Osteocyte (in vitro differentiated cells): ENCODE measurements at places on chromosomes 11 and 22. TPM values are rescaled to one million over a fixed set of nuclear protein-coding genes. Genes with fewer than 3 reads are reported as not detected.

DNA sequence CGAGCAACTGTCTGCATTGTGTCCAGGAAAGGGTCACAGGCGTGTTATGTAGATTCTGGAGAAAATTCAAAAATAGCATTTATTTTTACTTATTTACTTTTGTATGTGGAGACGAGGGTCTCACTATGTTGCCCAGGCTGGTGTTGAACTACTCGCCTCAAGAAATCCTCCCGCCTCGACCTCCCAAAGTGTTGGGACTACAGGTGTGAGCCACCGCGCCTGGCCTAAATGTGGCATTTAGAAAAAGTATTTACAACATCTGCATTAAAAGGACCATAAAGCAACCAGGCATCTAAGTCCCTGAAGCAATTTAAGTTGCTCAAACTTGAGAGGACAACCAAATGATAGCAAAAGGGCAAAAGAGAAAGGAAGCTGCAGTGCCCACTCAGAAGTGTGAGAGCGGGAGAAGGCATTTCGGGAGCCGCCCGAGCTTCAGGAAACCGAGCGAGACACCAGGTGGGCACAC is 595 bp downstream of the TRIM66 start:
- H3K4me3 ChIP-seq = peak overlapping the region; percentile 88
- H3K27me3 ChIP-seq = no peaks in the 10 kb centered on the region
- peaks cover 43% of the 10 kb centered on the region for H3K4me1 ChIP-seq
- no peak for DNase-seq
- H3K27ac ChIP-seq = peak overlapping the region; percentile 97
- peaks cover 33% of the 10 kb centered on the region for H3K36me3 ChIP-seq

- no peaks in the 10 kb centered on the region for H3K36me3 ChIP-seq
- peak overlapping the region; percentile 96 for H3K27ac ChIP-seq
- peaks cover 19% of the 10 kb centered on the region for H3K4me1 ChIP-seq
- no peak for DNase-seq
Measured at GRCh38 chr11:118870396-118871343, 13.0 kb upstream of the CXCR5 start.

DUSP8 gene
- 5.4 and 7.7 TPM in 2 replicates for total RNA-seq

CARNS1 gene
- 0.24 and 0.27 TPM in 2 replicates for total RNA-seq

- no peak overlapping the region for H3K4me3 ChIP-seq
- H3K27me3 ChIP-seq = peaks cover 37% of the 10 kb centered on the region
- H3K27ac ChIP-seq = no peak overlapping the region
Measured at GRCh38 chr11:123640029-123640428, 14.4 kb downstream of the SCN3B start.

SMDT1 gene
- total RNA-seq = 67.9 and 76.5 TPM in 2 replicates

DNA sequence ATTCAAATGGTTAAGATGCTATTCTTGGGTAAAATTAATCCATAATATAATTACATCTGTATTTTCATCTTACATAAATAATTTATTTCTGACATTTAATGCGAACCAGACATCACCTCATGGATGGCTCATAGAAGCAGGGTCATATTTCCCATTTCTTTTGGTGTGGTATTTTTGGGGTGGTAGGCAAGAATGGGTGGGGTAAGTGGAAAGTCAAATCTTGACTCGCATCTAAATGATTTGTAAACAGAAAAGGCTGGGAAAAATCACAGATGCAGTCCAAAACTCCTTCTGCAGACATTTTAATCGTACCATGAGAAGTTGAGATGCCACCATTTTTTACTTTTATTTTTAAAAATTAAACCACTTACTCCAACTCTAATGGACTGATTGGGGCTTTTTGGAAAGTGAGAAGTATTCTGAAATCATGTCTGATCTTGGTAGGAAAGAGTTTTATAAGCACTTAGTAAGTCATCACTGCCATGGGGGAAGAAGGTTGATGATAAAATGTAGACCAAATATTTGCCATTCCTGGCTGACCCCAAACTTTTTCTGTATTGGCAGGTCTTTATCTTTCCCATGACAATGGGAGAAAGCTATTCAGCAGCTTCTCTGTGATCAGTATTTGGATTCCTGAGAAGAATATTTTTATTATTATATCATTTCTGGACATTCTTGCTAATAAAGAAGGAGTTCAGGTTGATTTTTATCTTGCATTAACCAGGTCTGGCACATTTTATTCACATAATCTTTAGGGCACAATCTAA is 47.2 kb upstream of the BLID start:
- peaks cover 82% of the 10 kb centered on the region for H3K4me1 ChIP-seq
- H3K27me3 ChIP-seq = no peaks in the 10 kb centered on the region
- H3K36me3 ChIP-seq = no peaks in the 10 kb centered on the region
- no peak for DNase-seq

GRCh38 chr11:17683377-17684161 is 35.8 kb upstream of the MYOD1 start:
- no peak overlapping the region for H3K4me3 ChIP-seq
- no peaks in the 10 kb centered on the region for H3K4me1 ChIP-seq
- H3K27me3 ChIP-seq = peaks cover 4% of the 10 kb centered on the region
- H3K36me3 ChIP-seq = no peaks in the 10 kb centered on the region
- no peak overlapping the region for H3K27ac ChIP-seq

DNA sequence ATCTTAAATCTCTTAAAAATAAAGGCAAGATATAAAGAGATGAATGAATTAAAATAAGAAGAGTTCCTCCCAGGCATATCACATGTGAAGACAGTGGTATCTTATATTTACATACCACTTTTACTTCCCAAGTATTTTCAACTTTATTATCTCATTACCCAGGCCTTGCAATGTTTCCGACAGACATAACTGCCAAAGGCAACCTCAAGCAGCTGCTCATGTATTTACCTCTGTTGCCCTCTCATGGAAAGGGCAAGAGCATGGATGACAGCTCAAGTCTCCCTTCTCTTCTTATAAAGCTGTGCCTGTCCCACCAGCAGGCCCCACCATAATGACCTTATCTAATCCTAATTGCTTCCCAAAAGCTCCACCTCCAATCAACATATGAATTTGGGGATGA is 894.2 kb downstream of the NTM start:
- H3K27ac ChIP-seq = no peak overlapping the region
- peaks cover 11% of the 10 kb centered on the region for H3K4me1 ChIP-seq
- H3K36me3 ChIP-seq = no peaks in the 10 kb centered on the region
- H3K4me3 ChIP-seq = no peak overlapping the region
- H3K27me3 ChIP-seq = no peaks in the 10 kb centered on the region
- no peak for DNase-seq

- no peaks in the 10 kb centered on the region for H3K27me3 ChIP-seq
- peaks cover 24% of the 10 kb centered on the region for H3K36me3 ChIP-seq
- H3K27ac ChIP-seq = peak overlapping the region; percentile 76
- no peak overlapping the region for H3K4me3 ChIP-seq
- peaks cover 11% of the 10 kb centered on the region for H3K4me1 ChIP-seq
Measured at GRCh38 chr11:665062-665703, 28.1 kb downstream of the DRD4 start.

DNA sequence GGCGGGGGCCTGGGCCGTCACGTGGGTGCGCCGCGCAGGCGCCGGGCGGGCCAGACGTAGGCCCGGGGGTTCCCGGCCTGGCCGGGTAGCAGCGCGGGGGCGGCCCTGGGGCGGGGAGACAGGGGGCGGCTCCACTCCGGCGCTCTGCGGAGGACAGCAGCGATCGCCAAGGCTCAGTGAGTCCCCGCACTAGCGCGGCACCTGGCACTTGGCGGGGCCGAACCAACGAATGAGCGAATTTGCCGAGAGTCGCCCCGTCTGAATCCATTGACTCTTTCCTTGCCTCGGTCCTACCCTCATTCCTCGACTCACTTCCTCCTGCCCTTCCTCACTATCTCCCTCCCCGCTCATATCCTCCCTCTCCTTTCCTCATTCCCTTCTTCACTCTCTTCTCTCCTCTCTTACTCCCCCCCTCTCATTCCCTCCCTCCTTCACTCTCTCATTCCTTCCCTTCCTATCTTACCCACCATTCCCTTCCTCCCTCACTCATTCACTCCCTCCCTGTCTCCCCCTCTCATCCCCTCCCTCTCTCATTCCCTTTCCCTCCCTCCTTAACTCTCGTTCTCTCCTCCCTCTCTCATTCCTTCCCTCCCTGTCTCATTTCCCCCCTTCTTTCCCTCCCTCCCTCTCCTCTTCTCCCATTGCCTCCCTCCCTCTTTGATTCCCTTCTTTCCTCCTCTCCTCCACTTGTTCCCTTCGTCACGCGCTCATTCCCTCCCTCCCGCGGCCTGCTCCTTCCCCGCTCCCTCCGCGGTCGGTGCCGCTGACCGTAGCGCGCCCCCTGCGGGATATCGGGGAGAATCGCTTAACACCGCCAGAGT is 476 bp upstream of the KLHL22 start:
- DNase-seq = peak; percentile 97
- H3K4me1 ChIP-seq = peaks cover 30% of the 10 kb centered on the region
- H3K36me3 ChIP-seq = peaks cover 6% of the 10 kb centered on the region

TCN2 gene
- 57.7 and 58.1 TPM in 2 replicates for total RNA-seq

GRCh38 chr11:44333271-44334218 is 23.6 kb upstream of the ALX4 start:
- no peak overlapping the region for H3K27ac ChIP-seq
- no peak for DNase-seq
- H3K36me3 ChIP-seq = no peaks in the 10 kb centered on the region
- no peak overlapping the region for H3K4me3 ChIP-seq
- peaks cover 74% of the 10 kb centered on the region for H3K27me3 ChIP-seq

CCDC73 gene
- not detected in 2 replicates for total RNA-seq

DNA sequence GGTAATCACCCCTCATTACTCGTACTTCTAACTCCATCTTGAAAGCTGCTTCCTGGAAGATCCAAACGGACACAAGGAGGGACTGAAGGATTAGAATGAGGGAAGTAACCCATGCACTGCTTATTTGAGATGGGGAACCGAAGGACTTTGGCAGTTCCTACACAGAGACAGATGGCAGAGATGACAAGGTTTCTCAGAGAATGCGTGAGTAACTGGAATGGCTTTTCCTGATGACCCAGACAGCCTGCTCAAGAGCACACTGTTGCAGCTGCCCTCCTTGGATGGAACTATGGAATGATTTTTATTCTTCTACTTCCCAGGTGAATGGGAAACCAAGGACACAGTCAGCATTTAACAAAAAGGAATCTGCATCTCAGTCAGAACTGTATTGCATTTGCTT is 7.3 kb downstream of the KCNJ11 start:
- H3K36me3 ChIP-seq = peaks cover 13% of the 10 kb centered on the region
- no peak overlapping the region for H3K4me3 ChIP-seq
- no peak for DNase-seq
- H3K27ac ChIP-seq = no peak overlapping the region
- peaks cover 2% of the 10 kb centered on the region for H3K27me3 ChIP-seq

OR52A1 gene
- total RNA-seq = not detected in 2 replicates

DNA sequence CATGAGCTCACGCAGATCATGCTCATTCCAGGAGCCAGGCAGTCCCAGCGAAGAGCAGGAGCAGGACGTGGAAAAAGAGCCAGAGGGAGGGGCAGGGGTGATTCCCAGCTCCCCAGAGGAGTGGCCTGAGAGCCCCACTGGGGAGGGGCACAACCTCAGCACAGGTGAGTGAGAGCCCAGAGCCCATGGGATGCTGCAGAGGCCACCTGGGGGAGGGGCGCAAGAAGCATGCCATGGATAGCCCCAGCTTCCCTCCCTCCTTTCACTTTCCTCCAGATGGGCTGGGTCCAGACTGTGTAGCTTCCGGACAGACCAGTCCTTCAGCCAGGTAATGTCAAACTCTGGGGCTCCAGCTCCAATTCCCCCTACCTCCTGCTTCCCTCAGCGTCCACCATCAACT is 6.2 kb downstream of the SMTNL1 start:
- peaks cover 21% of the 10 kb centered on the region for H3K27me3 ChIP-seq
- H3K4me3 ChIP-seq = no peak overlapping the region
- H3K27ac ChIP-seq = no peak overlapping the region

FAM83F gene
- total RNA-seq = not detected in 2 replicates

GRCh38 chr11:69004411-69005182 is 8.4 kb downstream of the MRGPRF start:
- H3K36me3 ChIP-seq = peaks cover 5% of the 10 kb centered on the region
- H3K27me3 ChIP-seq = no peaks in the 10 kb centered on the region
- DNase-seq = no peak
- peaks cover 64% of the 10 kb centered on the region for H3K4me1 ChIP-seq
- H3K27ac ChIP-seq = no peak overlapping the region

DNA sequence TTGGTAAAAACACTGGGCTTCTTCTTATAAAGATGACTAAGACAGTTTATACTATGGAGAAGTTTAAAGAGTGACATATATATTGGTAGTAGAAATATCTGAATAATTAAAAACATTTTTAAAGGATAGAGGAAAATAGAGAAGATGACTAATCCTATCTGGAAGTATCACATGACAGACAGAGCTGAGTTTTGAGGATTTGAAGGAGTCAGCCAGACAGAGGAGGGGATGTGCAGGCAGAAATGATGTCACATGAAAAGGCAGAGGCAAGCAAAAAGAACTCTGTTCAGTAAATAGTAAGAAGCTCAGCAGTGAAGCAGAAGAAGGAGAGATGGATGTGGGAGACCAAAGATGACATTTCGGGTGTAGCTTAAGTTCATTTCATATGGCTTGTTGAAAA is 1.6 kb downstream of the OR10A2 start:
- H3K27me3 ChIP-seq = peaks cover 6% of the 10 kb centered on the region
- no peaks in the 10 kb centered on the region for H3K4me1 ChIP-seq
- H3K27ac ChIP-seq = no peak overlapping the region
- no peaks in the 10 kb centered on the region for H3K36me3 ChIP-seq
- H3K4me3 ChIP-seq = no peak overlapping the region

OR56A1 gene
- total RNA-seq = not detected in 2 replicates

- H3K4me1 ChIP-seq = peaks cover 2% of the 10 kb centered on the region
- peaks cover 6% of the 10 kb centered on the region for H3K36me3 ChIP-seq
- no peak for DNase-seq
- H3K4me3 ChIP-seq = no peak overlapping the region
Measured at GRCh38 chr11:10208131-10208575, 85.9 kb downstream of the SBF2 start.

DNA sequence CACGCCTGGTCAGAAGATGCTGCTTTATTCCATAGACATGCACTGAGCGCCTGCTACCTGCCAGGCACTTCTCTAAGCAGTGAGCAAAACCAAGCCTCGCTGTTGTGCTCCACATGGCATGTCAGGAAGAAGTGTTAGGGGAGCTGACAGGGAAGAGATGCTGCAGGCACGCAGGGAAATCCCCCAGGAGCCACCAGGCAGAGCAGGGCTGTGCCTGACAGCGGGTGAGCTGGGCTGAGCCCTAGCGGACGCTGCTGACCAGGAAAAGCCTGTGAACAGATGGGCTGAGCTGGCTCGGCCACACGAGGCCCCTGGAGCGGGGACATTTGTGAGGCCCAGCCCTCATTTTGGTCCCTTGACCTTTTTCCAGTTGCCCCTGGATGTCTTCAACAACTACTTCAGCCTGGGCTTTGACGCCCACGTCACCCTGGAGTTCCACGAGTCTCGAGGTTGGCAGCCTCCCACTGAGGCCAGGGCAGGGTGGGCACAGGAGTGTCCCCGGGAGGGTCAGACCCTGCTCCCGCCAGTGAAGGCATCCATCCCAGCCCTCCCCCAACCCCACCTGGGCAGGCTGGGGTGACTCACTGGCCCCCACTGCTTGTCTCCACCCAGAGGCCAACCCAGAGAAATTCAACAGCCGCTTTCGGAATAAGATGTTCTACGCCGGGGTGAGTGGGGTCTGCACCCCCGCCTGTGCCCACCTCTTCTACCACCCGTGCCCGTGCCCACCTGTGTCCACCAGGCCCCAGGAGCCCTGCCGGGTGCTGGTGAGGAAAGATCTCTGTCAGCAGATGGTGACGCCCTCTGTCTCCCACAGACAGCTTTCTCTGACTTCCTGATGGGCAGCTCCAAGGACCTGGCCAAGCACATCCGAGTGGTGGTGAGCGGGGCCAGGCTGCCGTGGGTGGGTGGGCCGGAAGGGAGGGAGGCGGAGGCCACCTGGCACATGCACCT is 7.4 kb upstream of the MDK start:
- peaks cover 17% of the 10 kb centered on the region for H3K36me3 ChIP-seq
- H3K4me1 ChIP-seq = peaks cover 8% of the 10 kb centered on the region
- no peak overlapping the region for H3K27ac ChIP-seq
- no peak for DNase-seq
